ENCODE measurements at places on chromosomes 3 and 15.

DNA sequence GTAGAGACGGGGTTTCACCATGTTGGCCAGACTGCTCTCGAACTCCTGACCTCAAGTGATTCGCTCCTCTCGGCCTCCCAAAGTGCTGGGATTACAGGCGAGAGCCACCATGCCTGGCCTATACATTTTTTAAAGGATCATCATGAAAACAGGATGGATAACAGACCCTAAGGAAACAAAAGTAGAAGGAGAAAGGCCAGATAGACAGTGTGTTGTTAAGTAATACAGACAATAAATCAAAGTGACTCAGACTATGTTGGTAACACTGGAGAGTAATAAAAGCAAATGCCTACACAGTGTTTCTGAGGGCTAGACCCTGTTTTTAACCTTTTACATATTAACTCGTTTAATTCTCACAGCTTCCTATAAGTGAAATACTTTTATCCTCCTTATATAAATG lies 133.8 kb upstream of the MCTP2 start:
- DNase-seq = no peak

- peak; percentile 30 for DNase-seq
Measured at GRCh38 chr15:51750792-51751696, at the start of gene TMOD2. Gene TMOD2 (plus strand): TSS chr15:51751597. CDS start chr15:51766442, 14,845 bp downstream.

GRCh38 chr15:74958908-74959585 lies 2.5 kb upstream of the RPP25 start:
- DNase-seq = no peak

- DNase-seq = no peak
Measured at GRCh38 chr15:57432141-57432741, 55.9 kb downstream of the CGNL1 start.

- no peak for DNase-seq
Measured at GRCh38 chr3:8793242-8793641, 23.8 kb upstream of the OXTR start.

- DNase-seq = no peak
Measured at GRCh38 chr15:60195611-60196010, 191.5 kb downstream of the FOXB1 start.

GRCh38 chr3:177362626-177363025 lies 165.3 kb upstream of the TBL1XR1 start:
- DNase-seq = no peak

DNA sequence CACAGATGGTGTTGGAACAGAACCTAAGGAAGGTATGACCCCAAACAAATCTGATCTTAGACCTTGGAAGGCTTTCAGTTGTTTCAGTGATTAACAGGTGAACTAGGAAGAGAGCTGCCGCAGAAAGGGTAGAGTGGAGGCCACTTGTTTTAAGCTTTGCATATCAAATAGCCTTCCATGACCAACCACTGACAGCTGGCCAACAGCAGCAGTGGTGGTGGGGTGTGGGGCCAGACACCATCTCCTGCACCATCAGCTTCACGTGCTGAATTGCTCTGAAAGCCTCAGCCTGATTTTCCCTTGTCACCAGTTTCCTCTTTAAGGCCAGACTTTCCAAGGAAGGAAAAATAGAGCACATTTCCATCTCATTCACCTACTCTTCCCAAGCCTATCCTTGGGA lies 16.6 kb upstream of the OSBPL11 start:
- DNase-seq = no peak

GRCh38 chr3:133998691-133999241 lies 31.0 kb downstream of the SLCO2A1 start:
- DNase-seq = no peak

- no peak for DNase-seq
Measured at GRCh38 chr3:163543662-163544061, 1534.6 kb downstream of the SI start.

- DNase-seq = no peak
Measured at GRCh38 chr3:160982491-160982890, 122.7 kb downstream of the B3GALNT1 start.

- DNase-seq = no peak
Measured at GRCh38 chr15:41993472-41994170, 21.3 kb upstream of the EHD4 start.

- DNase-seq = no peak
Measured at GRCh38 chr15:101642361-101642760, 9.8 kb downstream of the TM2D3 start.

- peak; percentile 73 for DNase-seq
Measured at GRCh38 chr15:31435261-31435911, 108.8 kb downstream of the KLF13 start.

- DNase-seq = no peak
Measured at GRCh38 chr15:71293723-71294122, 178.5 kb downstream of the THSD4 start.

DNA sequence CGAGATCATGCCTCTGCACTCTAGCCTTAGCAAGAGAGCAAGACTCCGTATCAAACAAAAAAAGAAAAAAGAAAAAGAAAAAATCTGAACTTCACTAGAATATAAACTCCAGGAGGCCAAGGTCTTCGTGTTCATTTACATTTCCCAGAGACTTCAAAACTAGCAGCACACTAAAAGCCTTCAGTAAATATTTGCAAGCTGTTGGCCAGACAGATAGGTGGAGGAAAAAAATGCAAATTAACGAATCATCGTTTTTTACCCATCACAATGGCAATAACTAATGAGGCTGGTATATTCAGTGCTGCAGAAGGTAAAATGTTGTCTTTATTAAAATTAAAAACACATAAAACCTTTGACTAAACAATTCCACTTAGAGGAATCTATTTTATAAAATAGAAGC lies 80.6 kb downstream of the CLASP2 start:
- no peak for DNase-seq

- DNase-seq = no peak
Measured at GRCh38 chr3:38122712-38123290, 14.1 kb downstream of the ACAA1 start.

GRCh38 chr3:171671709-171672108 lies 138.6 kb downstream of the PLD1 start:
- no peak for DNase-seq

- no peak for DNase-seq
Measured at GRCh38 chr15:34780725-34781124, 14.6 kb downstream of the ACTC1 start.

GRCh38 chr3:104635872-104636580 lies 730.7 kb upstream of the ALCAM start:
- DNase-seq = no peak

- no peak for DNase-seq
Measured at GRCh38 chr3:4634894-4635293, 141.7 kb downstream of the ITPR1 start.

GRCh38 chr3:113601240-113601639 lies 68.9 kb downstream of the SIDT1 start:
- DNase-seq = no peak

GRCh38 chr3:21484057-21484827 lies 266.8 kb downstream of the ZNF385D start:
- DNase-seq = no peak

- DNase-seq = no peak
Measured at GRCh38 chr3:8606701-8607231, 37.8 kb downstream of the SSUH2 start.

DNA sequence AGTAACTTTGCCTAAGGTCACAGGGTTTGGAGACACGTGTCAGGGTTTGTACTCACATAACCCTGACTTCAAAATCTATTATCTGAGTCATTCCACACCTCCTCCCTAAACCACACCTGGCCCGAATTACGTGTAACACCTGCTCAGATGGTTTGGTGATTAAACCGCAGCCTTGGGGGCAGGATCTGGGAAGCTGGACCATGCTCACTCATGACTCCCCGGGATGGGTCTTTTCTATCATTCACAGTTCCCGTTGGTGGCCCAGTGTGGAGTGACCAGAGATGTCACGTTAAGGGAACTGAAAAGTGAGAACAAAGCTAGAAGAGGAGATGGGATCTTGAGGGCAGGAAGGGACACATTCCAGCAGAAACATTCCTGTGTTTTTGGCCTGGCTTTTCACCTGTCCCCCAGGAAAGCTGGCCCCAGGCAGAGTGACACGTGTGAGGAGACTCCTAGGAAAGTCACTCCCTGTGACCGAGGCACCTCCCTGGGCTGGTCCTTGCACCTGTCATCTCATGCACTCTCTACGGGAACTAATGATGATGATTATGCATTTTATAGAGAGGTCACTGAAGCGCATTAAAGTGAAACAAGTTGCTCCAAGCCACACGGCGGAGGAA lies 75.4 kb upstream of the POMGNT2 start:
- DNase-seq = no peak

DNA sequence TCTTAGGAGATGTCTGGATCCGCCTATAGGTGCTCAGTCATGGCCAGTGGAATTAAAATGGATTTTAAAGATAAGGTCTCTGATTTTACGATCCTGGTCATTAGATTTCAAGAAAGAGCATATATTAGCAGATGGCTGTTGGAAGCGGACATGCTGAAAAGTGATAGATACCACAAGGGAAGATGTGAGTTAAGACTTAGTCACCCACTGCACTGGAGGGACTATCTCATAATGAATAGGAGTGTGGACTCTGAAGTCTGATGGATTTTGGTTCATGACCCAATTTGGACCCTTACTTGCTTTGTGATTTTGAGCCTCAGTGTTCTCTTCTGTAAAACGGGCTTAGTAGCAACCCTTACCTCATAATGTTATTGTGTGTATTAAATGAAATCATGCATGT lies 214.7 kb downstream of the CHST2 start:
- no peak for DNase-seq

- no peak for DNase-seq
Measured at GRCh38 chr15:48688493-48688892, 43.0 kb upstream of the FBN1 start.

GRCh38 chr15:60840703-60841411 lies 361.9 kb upstream of the ICE2 start:
- no peak for DNase-seq

DNA sequence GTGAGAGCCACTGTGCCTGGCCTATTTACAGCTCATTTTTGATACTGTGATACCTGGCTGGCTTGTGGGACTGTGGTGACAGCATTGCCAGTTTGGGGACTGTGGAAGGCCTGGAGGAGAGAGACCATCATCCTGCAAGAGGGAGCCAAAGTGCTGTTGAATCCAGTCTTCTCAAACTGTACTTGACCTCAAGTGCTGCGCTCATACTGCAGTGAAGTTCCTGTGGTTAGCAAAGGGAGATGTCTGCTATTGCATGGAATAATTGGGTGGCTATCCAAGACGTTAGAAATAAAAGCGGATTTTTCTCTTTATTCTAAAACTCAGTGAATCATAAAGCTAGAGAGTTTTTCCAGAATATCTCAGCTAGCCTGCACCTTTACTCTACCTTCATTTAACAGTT lies 83.4 kb downstream of the CCK start:
- no peak for DNase-seq

DNA sequence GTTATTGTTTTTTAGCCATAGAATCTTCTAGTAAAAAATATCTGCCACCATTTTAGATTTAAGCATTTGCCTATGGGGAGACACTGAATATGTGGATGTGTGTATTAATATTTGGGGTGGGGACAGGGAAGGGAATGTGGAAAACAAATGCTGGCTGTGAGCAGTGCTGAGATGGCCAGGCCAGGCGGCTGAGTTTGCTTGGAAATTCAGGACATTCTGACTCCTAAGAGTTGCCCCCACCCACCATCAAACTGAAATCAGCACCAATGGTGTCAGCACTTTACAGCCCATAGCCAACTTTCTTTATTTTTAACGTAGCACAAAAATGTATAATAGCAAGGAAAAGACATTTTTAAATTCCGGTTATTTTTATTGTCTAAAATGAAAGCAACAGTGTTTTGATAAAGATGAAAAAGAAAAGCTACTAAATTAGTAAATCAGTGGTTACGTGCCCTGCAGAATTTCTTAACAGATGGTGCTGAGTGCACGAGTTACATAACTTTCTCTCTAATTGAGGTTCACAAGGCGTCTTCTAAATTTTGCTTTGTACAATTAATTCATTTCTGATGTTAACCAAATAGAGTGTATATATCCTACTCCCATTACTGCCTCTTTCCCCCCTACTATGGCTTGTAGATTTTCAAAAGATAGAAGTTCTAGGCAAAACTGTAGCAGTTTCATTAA lies 34.0 kb downstream of the B3GALNT1 start:
- DNase-seq = no peak

GRCh38 chr3:175989161-175989560 lies 1130.0 kb downstream of the NAALADL2 start:
- no peak for DNase-seq

DNA sequence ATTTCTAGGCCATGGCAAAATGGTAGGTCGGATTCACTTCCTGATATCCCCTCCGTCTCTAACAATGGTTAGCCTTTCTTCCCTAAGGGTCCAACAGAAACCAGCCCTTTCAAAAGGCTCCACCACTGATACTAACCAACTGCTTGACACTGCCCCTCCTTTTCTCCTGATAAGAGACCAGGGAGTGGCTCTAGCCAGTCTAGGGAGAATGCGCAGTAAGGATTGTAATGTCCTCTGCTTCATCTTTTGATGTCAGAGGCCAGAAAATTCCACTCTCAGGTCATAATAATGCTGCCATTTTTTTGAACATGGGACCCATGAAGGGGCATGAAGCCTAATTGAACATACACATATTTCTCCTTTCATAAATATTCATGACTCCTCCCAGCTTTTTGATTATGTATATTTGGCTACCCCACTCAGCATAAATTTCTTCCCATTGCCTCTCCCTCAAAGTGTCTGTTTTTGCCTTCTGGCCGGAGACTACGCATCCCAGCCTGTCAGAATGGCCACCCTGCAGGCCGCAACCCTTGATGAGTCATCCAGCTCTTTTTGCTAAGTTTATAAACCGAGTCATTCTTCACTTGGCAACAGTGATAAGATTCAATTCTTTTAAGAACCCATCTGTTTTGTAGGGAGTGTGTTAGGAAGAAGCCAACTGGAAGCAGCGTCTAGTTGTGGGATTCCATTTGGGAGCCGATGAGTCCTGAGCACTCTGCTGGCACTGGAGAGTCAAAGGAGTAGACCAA lies 189.0 kb upstream of the MCTP2 start:
- no peak for DNase-seq

- DNase-seq = peak; percentile 1
Measured at GRCh38 chr15:32802286-32802936, 84.6 kb downstream of the GREM1 start.

DNA sequence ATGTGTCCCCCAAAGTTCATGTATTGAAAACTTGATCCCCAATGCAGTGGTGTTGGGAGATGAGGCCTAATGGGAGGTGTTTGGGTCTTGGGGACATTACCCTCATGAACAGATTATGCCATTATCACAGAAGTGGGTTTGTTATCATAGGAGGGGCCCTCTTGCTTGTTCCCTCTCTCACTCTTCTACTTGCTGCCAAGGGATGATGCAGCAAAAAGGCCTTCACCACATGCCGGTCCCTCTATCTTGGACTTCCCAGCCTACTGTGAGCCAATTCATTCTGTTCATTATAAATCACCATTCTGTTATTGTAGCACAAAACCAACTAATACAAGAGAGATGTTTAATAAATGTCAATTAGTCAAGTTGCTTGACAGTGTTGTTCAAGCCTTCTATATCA lies 47.2 kb downstream of the FAM227B start:
- no peak for DNase-seq

- DNase-seq = no peak
Measured at GRCh38 chr3:11662392-11662990, 18.8 kb upstream of the VGLL4 start.

DNA sequence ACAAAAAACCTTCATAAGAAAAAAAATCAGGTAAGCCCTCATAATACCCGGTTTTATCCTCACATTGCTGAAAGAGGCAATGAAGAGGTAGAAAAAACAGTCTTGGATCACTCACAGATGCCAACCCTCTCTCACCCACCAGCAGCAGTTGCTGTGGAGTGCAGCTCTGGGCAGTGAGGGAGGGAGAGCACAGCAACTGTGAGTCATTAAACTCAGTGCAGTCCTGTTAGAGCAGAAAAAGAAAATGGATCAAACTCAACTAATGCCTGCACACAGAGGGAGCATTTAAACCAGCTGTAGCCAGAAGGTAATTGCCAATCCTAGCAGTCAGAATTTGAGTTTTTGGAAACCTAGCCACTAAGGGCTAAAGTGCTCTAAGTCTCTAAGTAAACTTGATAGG lies 1050.6 kb upstream of the ALCAM start:
- no peak for DNase-seq
